ENCODE measurements at places on chromosomes 11 and 22. TPM values are rescaled to one million over a fixed set of nuclear protein-coding genes. Genes with fewer than 3 reads are reported as not detected.
A peak's percentile ranks its signal among the peaks of the same experiment; 100 is the strongest.

GRCh38 chr22:23402275-23403151, 177.6 kb downstream of the IGLL1 start:
- H3K4me1 ChIP-seq: no peaks in the 10 kb centered on the region
- no peaks in the 10 kb centered on the region for H3K27me3 ChIP-seq
- no peak overlapping the region for H3K4me3 ChIP-seq
- peak; percentile 82 for DNase-seq
- no peaks in the 10 kb centered on the region for H3K36me3 ChIP-seq
- no peak overlapping the region for H3K27ac ChIP-seq

GRCh38 chr11:126700768-126701519, 299.6 kb downstream of the KIRREL3 start:
- H3K27me3 ChIP-seq: peaks cover 6% of the 10 kb centered on the region
- H3K4me1 ChIP-seq: no peaks in the 10 kb centered on the region
- no peak overlapping the region for H3K27ac ChIP-seq
- H3K36me3 ChIP-seq: no peaks in the 10 kb centered on the region

DNA sequence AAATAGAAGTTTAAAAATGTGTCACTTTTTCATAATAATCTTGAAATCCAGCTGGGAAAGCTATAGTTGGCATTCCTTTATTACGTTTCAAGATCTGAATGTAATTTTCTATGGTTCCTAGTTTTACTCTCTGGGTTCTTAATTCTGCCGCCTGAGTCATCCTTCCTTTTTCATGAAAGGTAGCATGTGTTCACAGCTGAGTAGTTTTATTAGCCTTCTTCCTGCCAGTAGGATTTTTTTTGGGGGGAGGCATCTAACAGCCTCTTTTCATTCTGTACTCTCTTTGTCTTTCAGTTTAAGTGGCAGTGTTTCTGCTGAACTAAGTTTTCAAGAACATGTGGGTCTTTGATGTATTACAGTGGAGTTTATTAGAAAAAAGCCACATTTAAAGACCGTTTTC, 36.5 kb downstream of the OR2AG2 start:
- H3K4me1 ChIP-seq: peaks cover 83% of the 10 kb centered on the region
- H3K4me3 ChIP-seq: peak overlapping the region; percentile 2
- H3K27me3 ChIP-seq: no peaks in the 10 kb centered on the region

- no peaks in the 10 kb centered on the region for H3K27me3 ChIP-seq
- no peak overlapping the region for H3K4me3 ChIP-seq
These were observed 53.4 kb upstream of the SCUBE2 start for GRCh38 chr11:9144828-9145227.

Gene PATE2
- total RNA-seq: not detected

Gene LGALS12
- not detected for total RNA-seq

Gene ASCL2
- total RNA-seq: 2.7 TPM

Gene SYCE3
- total RNA-seq: 3.8 TPM

Gene FTH1
- 777 TPM for total RNA-seq
